Stimulated activated CD4-positive, alpha-beta T cell treated with anti-CD3 and anti-CD28 coated beads, TNF-alpha, amount 100 ng/mL, for 4 hours (primary cell): ENCODE measurements at places on chromosomes 2 and 18.

DNA sequence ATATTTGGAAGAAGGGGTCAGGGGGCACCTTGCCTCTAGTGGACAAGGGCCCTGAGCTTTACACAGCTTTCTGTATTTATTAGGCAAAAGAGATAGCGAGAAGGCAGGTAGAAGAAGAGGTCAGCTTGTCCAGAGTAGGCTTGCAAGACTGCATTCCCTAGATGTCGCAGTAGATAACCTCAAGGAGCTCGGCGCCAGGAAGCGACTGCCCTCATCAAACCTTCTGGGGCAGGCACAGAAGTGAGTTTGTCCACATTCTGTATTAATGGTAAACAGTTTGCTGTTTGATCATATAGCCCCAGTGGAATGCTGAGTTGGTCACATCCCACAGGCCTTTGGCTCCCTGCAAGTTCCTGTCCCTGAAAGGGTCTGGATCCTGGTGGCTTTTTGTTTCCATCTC, 7.0 kb downstream of the CHCHD5 start:
- DNase-seq, result no peak

- no peak for DNase-seq
Observed at GRCh38 chr2:6823111-6823510, 42.6 kb downstream of the CMPK2 start.

- DNase-seq, result no peak
Observed at GRCh38 chr18:77702686-77703085, 453.0 kb downstream of the GALR1 start.

DNA sequence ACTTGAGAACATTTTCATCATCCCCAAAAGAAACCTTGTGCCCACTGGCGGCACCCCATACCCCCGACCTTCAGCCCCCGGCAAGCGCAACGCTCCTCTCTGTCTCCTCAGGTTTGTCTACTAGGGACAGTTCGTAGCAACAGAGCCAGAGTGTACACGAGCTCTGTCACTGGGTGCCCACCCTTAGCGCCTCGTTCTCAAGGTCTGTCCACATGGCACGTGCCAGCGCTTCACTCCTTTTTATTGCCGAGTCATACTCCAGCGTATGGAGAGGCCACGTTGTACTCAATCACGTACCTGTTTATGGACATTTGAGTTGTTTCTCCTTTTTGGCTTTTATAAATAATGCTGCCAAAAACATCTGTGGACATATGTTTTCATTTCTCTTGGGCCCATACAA, 30.3 kb upstream of the GPC1 start:
- DNase-seq, result no peak

DNA sequence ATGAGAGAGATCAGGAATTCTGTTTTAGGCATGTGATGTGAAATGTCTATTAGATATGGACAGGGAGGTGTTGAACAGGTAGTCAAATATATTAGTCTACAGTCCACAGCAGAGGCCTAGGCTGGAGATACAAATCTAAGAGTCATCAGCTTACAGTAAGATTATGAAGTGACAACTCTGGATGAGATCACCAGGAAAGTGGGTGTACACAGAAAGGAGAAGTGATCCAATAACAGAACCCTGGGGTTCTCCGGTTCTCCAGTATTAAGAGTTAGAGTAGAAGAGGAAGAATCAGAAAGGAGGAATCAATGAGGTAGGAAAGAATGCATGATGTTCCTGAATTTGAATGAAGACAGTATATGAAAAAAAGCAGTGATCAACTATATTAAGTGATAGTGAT, 362.3 kb downstream of the FIGN start:
- no peak for DNase-seq

DNA sequence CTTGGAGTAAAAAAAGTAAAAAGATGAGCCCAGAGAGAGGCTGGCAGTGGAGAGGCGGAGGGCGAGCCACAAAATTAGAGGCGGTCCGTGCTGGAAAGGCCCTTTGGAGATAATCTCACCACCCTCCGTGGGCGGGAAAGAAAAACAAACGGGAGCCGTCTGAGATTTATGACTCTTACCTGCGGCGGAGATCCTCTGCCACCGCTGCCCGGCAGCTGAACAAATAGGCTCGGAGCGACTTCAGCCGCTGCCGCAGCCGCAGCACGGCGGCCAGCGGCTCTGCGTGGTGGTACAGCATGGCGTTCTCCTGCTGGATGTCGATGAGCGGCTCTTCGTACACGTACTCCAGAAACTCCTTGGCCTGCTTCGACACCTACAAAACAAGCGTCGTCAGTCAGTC, 94.6 kb downstream of the PLEKHM3 start:
- DNase-seq, result no peak

DNA sequence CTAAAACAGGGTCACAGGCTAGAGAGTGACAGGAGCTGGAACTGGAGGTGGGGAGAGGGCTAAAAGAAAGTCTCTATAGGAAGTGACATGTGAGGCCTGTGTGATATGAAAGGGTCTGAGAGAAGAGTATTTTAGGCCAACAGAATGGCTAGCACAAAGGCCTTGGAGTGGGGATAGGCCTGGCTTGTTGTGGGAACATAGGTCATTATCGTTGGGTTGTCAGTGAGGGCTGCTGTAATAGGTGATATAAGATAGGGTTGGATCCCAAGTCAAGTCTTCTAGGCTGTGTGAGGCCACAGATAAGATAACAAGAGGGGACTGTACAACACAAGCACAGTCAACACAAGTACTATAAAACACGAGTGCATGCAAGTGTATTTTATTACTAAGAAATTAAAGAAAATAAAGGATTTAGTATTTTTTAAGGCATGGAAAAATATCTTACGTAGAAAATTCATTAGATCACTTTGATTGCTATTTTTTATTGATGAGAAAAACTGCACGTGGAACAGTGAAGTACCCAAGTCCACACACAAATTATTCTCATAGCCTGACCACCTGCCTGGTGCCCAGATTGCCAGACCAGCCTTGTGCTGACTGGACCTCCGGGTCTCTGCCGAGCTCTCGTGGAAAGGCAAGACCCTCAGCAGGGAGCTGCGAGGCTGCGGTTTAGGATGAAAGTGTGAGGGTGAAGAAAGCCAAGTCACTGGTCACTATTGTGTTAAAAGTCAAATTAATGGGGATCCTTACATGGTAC, 14.1 kb downstream of the LTBP1 start:
- no peak for DNase-seq

DNA sequence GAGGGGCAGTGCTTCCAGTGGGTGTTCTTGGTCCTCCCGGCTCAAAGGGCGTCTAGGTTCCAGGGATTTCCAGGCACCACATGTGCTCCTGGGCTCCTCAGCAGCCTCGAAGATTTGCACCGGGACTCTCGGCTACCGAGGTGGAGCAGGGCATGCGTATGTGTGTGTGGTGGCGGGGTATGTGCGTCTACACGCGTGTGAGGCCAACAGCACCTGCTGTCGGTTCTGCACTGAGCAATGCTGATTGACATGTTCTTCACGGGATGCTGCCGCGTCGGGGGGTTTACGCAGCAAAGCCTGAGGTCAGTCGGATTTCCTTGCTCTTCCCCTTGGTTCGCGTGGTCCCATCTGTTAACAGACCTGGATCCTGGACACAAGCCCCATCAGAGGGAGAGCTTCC, 119.8 kb downstream of the NDUFA10 start:
- no peak for DNase-seq

- no peak for DNase-seq
Observed at GRCh38 chr18:5500158-5500939, 43.4 kb downstream of the EPB41L3 start.

DNA sequence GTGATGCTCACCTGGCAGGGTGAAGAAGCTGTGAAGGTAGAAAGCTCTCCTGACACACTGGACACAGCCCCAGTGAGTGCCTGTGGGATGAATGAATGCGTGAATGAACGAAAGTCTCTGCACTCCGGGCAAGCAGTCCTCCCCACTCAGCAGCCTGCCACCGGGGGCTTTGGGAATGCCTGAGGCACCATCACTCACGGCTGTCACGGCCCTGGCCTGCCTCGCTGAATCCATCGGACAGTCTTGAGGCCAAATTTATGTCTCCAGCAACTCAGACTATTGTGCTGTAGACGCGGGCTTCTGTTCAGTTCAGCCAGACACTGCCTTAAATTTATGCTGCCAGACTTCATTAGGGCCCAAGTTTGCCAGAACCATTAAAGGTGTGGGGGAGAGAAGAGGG, 62.9 kb upstream of the TEX51 start:
- DNase-seq, result no peak

- DNase-seq, result no peak
Observed at GRCh38 chr18:63022429-63023022, 297.0 kb downstream of the BCL2 start.

DNA sequence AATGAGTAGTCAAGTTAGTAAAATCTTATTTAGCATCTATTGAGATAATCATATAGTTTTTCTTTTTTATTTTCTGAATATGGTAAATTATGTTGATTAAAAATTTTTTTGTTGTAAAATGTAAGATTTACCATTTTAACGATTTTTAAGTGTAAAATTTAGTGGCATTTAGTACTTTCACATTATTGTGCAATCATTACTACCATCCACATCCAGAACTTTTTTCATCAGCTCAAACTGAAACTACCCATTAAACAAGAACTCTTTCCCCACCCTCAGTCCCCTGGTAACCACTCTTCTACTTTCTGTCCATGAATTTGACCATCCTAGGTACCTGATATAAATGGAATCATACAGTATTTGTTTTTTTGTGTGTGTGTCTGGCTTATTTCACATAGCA, 11.1 kb downstream of the RAB3GAP1 start:
- DNase-seq, result no peak

DNA sequence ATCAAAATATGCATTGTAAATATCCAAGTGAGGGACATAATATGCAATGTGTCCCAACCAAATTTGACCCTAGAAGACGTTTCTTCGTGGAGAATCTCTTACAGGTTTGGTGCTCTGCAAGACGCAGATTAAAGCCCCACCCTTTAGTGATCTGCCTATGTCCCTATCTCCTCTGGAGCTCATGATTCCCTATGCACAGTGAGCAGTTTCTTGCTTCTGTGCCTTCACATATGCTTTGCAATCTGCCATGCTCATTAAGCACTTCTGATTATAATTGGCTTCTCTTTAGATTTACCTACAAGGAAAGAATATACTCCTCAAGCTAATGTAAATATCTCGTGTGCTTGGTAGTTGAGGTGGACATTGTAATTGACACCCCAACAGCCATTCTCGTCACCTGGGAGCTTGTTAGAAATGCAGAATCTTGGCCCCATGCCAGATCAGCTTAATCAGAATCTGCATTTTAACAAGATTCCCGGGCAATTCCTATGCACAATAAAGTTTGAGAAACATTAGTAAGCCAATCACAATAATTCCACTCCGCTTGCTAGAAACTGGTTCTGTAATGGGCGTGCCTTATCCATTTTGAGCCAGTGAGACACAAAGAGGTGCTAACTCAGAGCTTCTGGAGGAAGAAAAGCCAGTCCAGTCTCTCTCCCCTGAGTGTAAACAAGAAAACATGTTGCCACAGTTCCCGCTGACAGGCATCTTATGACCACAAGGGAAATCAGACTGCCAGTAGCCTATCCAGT, 2.8 kb upstream of the PUM2 start:
- no peak for DNase-seq

- DNase-seq, result no peak
Observed at GRCh38 chr2:138718405-138718804, 61.8 kb downstream of the NXPH2 start.

GRCh38 chr2:109674894-109675534, 60.9 kb downstream of the SOWAHC start:
- no peak for DNase-seq

GRCh38 chr2:150188800-150189199, 298.7 kb downstream of the RND3 start:
- DNase-seq, result no peak

DNA sequence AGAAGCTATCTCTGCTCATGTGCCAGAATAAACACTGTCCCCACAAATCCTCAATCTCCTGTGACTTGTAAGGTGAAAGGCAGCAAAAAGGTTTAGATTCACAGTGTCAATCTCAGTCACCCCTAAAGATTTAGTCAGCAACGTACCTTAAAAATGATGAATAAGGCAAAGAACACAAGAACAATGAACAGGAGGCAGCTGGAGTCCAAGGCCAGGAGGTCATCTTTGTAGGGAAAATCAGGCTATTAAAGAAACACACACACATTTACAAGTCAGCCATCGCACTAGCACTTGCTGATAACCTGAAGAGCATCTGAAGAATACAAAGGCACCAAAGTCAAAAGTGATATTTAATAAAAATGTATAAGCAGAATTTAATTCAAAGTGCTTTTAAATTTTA, 16.6 kb downstream of the LAPTM4A start:
- no peak for DNase-seq

DNA sequence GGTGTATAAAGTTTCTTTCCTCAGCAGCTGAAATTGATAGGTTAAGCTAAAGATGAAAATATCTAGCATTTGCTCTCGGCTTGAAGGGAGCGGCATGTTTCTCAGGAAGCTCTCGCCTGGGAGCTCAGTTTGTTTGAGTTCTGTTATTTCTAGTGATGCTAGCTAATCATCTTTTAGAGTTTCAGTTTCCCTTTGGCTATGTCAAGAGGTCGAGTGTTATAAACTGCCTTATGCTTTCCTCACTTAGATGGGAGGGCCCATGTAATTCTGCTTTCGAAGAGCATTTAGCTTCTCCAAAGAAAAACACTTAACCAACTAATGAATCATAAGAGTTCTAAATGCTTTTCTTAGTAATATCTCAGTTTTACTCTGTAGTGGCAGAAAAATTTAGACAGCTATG, 33.6 kb downstream of the PLCL1 start:
- no peak for DNase-seq

DNA sequence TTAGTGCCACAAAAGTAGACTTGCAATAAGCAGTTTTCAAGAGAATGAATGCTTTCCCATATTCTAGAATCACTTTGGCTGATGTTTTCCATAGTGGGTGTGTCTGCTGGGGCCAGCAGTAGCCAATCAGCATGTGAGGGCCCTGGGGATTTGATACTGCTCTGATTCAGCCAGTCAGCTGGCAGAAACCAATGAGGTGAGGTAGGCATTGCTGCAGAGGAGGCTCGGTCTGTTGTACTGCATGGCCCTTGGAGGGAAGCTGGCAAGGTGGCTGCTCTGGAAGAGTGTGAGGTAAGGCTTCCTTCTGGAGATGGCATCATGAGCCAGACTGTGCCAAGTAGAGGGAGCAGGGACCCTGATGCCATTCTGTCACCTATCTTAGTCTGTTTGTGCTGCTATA, 22.7 kb downstream of the TMEM87B start:
- DNase-seq, result no peak

- no peak for DNase-seq
Observed at GRCh38 chr2:161938335-161938734, 135.7 kb downstream of the DPP4 start.

- no peak for DNase-seq
Observed at GRCh38 chr18:43161528-43161927, 46.0 kb upstream of the RIT2 start.

DNA sequence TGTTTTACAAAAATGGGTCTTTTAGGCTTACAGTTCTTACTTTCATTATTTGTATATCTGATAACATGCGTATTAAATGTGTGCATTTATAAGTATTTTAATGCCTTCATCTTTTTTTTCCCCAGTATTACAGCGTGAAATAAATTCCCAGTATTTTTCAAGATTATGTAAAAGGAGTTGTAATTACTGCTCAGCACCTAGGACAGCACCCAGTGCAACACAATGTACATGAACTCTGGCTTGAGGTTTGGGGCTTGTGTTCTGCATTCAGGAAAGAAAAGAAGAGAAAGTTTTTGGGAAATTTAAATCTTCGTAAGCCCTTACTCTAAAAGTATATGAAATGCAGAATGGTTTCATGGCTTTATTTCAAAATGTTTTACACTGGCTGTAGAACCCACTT, 16.7 kb downstream of the ZNF638 start:
- DNase-seq, result no peak

GRCh38 chr2:55848096-55848495, 75.5 kb downstream of the EFEMP1 start:
- no peak for DNase-seq
